ENCODE measurements at places on chromosomes 1 and 21.

DNA sequence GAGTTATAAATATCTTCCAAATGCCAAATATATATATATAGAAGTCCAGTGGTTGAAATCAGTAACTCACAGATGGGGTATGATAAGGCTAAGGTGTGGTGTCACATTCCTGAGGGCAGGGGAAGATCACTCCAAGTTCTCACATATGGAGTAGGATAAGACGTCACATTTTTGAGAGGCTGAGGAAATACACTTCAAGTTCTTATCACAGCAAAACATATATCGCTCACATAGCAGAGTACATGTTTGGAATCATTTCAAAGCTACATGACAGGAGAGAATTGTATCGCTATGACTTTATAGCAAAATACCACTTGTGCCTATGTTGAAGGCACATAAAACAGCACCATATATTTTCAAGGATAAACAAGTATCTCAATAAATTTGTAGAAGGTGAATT, 55.1 kb downstream of the RBM11 start:
- DNase-seq: no peak

DNA sequence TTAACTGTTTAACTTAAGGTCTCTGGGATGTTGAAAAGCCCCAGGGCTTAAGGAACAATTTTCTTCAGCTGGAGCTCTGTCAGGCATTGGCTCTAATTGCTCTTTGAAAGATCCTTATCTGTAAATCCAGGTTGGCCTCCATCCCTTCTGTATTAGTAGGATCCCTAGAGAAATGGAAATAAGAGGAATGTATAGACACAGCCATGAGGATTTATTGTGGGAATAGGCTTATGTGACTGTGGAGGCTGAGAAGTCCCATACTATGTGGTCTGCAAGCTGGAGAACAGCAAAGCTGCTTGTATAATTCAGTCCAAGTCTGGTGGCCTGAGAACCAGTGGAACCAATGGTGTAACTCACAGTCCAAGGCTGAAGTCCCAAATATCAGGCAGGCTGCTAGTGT, 47.6 kb upstream of the VAV3 start:
- no peak for DNase-seq

DNA sequence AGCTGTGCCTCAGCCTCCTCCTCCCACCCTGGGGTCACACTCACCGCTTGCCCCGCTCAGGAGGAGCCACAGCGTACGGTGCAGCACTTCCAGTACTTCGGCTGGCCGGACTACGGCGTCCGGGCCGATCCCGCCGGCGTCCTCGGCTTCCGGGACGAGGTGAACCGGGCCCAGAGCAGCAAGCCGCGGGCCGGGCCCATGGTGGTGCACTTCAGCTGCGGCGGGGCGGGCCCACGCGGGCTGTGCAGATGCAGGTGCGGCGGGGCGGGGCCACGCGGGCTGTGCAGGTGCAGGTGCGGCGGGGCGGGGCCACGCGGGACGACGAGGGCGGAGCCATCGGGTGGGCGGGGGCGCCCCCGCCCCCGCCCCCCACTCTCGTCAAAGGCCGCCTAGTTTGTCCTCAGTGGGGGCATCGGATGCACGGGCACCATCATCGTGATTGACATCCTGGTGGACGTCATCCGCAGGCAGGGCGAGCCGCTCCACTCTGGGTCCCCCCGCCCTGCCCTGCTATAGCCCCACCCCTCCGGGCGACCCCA, 5.5 kb downstream of the RNF223 start:
- DNase-seq: no peak

DNA sequence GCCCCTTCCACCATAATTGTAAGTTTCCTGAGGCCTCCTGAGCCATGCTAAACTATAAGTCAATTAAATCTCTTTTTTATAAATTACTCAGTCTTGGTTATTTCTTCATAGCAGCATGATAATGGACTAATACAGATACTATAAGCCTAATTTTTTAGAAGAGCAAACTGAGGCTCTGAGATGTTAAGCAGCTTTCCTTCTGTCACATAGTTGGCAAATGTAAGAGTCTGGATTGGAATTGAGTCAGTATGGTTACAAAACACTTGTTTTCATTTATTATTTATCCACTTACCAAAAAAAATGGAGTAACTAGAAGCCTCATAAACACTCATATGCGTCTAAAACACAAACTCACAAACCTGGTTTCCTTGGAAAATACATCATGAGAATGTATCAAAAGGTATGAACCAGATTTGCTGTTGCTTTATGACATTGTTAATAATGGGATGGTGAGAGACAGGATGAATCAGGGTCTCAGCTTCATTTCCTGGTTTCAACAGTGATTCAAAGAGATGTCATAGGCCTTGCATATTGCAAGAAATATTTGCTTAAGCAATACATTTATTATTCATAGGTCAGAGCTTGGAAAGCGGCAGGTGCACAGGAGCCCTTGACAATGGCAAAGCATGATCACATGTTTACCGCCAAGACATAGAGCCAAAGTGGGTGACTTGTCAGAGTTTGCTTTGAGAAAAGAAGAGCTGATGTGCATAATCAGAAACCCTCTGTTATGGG, 221.5 kb downstream of the GRIK1 start:
- DNase-seq: no peak

GRCh38 chr1:197685785-197686184, 89.5 kb downstream of the DENND1B start:
- no peak for DNase-seq

GRCh38 chr1:164605254-164606091, 46.5 kb downstream of the PBX1 start:
- DNase-seq: no peak

DNA sequence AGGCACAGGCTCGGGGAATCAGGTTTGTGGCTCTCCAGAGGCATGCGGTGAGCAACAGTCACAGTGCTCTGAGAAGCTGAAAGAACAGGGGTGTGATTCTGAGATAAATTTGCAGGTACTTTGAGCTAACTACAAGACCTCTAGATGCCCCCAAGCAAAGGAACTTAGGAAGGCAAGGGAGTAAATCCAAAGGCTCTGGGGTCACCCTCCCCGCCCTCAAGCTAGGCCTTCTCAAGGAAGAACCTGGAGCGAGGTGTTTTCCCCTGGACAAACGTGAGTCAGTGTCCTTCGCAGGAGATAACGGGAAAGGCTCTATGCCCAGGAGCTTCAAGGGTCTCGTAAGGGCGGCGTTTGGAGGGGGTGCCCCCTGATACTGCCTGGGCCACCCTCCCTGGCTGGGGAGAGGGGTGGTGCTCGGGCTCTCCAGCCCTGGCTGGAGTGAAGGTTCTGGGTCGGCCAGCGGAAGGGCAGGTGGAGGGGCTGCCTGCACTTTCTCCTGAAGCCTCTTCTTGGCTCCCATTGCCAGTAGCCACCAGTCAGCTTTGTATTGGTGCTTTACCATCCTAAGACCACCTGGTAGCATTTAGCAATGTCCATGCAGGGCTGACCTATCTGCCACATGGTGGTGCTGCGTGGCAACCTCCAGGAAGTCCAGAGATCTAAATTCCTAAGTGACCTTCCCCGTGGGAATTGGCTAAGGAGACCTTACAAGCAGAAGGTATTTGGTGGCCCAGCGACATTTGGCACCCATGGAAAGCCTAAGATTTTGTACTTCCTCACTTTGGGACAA, 44.0 kb downstream of the GPR161 start:
- no peak for DNase-seq

GRCh38 chr1:201885531-201886075, 3.1 kb upstream of the SHISA4 start:
- DNase-seq: no peak

- DNase-seq: no peak
Observed at GRCh38 chr1:1247341-1247913, 905 bp upstream of the C1QTNF12 start.

DNA sequence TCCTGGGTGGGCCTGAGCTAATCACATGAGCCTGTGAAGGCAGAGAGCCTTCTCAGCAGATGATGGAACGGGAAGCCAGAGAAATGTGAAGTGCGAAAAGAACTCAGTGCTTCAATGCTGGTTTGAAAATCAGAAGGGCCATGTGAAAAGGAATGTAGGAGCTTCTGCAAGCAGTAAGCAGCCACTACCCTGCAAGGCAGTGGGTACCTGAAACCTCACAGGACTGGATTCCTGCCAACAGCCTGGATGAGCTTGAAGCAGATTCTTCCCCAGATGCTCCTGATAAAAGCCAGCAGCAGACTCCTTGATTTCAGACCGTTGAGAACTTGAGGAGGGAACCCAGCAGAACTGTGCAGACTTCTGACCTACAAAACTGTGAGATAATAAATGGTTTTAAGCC, 158.6 kb downstream of the SYT2 start:
- DNase-seq: no peak

DNA sequence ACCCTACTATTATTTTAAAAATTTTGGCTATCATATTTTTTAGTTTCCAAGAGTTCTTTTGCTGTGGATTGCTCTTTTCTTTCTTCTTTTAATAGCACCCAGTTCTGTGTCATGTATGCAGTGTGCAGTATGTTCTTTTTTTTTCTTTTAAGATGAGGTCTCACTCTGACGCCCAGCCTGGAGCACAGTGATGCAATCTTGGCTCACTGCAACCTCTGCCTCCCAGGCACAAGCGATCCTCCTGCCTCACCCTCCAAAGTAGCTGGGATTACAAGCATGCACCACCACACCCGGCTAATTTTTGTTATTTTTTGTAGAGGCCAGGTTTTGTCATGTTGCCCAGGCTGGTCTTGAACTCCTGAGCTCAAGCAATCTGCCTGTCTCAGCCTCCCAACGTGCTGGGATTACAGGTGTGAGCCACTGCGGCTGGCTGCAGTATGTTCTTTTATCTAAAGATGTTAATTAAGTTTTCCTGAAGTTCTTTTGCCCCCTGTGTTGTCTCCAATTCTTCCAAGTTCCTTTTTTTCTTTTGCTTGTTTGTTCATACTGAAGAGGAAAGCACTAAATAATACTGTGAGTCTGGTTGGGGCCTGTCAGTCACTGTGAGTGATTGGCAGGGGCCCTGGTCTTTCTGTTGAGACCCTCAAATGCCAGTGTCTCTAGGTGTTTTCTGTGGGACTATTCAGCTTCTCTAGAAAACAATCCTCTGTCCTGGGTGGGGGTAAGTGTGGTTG, 17.5 kb upstream of the TTC22 start:
- no peak for DNase-seq

DNA sequence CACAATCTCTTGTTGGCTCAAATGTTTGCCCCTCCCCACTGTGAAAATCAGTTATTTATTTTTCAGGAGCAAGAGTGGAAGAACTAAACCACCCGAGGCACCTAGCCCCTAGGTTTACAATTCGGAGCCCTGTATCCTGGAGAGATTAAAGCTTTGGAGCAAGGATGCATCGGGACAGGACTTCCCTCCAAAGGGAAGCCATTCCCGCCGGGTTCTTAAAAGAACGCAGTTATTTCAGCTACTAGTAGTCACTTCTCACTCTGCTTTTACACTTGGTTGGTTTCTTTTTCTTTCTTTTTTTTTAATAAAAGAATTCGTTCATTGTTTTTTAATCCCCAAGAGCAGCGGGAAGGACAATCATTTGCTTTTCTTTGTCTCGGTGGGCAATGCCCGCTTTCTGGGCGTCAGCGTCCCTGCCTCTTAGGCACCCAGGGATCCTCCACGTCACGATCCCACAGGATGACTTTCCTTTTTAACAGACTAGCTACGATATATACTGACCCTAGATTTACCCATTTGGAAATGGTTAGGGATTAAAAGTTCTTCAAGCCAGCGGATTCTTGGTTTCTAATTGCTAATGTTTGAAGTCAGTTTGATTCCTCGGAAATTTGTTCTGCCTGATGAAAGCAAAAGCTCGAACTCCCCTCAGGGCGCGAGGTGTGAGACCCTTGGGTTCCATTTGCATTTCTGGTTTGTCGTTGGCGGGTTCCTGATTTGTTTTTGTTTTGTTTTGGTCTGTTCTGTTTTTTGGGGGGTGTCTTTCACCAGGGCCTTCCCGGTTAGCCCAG, 9.0 kb downstream of the TBX15 start:
- DNase-seq: no peak

- no peak for DNase-seq
Observed at GRCh38 chr1:161954466-161954865, 69.2 kb downstream of the OLFML2B start.

DNA sequence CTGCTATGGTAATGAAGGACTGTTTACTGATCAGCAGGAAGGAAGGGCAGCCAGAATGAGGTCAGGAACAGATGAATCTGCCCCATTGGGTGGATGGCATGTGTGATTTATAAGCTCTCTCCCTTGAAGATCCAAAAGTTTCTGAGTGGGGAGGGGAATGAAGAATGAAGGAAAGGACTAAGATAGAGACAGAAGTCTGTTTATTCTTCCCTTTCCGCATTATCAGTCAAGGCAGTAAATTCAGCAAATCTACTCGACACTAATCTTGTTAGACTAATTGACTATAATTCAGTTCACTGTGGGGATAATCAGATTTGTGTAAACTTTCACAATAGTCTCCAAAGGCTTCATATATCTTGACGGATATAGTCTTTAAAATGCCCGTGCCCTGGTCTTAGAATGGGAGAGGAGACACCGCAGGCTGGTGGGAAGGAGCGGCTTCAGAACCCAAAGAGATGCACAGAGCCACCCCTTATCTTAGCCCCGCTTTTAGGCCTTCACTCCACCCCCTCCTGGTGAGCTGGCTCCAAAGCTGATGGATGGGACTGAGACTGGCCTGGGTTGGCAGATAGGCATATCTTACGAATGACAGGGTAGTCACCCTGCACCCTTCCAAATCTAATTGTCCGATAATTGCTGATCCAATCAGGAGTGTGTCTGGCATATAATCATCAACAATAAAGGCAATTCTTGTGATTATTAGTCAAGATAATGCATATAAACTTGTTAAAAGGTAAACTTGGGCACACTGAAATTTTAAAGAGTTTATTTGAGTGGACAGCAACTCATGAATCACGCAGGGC, 76.0 kb upstream of the PPM1J start:
- DNase-seq: no peak

GRCh38 chr1:55230659-55231058, 15.5 kb upstream of the USP24 start:
- no peak for DNase-seq

GRCh38 chr1:212587016-212587887, 21.3 kb upstream of the ATF3 start:
- no peak for DNase-seq

DNA sequence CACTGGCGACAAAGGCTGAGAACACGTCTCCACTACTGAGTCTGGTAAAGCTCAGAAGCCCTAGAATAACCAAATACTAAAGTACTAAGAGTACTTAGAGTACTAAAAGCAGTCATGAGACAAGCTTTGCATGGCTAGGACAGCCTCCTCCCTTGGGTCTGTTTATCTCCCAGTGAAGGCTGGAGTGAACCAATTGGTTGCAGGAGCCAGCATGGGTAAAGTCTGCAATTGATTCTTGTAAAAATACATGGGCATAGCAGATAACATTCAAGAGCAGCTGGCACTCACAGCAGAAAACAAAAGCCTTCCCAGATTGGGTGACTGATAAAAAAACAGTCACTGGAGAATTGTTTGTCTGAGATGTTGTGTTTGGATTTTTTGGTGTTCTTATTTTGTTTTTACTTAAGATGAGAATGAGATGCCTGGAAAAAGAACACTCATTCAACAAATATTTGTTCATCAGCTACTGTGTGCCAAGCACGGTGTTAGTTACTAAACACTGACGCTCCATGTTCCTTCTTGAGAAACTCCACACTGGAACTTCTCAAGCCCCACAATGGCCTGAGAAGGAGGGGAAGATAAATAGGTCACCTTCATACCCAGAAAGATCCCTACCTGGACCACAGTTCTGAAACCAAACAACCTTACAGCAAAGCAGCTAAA, 3.7 kb downstream of the IRF6 start:
- DNase-seq: no peak
